ENCODE measurements at places on chromosomes 5 and 9. TPM values are rescaled to one million over a fixed set of nuclear protein-coding genes. Genes with fewer than 3 reads are reported as not detected.

DNA sequence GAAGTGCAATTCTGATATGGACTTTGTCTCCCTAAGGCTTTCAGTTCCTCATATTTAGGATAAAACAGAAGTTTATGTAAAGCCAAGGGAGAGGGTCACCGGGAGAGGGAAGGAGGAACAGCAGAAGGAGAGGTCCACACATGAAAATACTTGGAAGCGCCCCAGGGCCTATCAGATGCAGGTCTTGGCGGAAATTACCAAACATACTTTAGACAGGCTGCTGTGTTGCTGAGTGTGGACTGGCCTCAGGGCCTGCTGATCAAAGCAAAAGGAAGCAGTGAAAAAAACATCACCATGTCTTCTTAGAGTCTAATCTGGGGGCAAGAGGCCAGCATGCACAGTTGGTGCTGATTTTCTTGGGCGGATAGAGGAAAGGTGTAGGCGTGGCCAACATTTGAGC is 14.1 kb upstream of the NTRK2 start:
- no peak for DNase-seq

GRCh38 chr5:160442824-160443431 is 21.3 kb downstream of the PTTG1 start:
- DNase-seq = no peak

MAML1 gene
- 48.5 TPM for total RNA-seq

BRINP1 gene
- not detected for total RNA-seq

Measured in naive thymus-derived CD8-positive, alpha-beta T cell (primary cell).